ENCODE measurements at places on chromosomes 4 and X.

- no peak for DNase-seq
Observed at GRCh38 chr4:104591510-104591911, 96.8 kb upstream of the CXXC4 start.

DNA sequence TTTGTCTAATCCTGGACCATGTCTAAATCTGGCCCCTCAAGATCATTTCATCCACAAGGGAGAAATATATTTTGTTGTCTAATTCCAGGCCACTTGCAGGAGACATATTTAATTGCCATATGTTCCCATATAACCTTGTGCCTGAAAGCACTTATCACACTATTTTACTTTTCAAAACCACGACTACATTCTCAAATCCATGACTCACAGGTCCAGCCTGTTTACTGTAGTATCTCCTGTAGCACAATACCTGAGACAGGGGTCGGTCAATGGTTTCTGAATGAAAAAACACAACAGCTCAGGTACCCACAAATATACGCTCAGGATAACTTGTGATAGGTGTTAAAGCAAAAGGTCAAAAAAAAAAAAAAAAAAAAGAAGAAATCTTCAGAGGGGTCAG is 60.9 kb downstream of the SEC24D start:
- no peak for DNase-seq

- DNase-seq = no peak
Observed at GRCh38 chr4:154602404-154603020, 9.9 kb downstream of the FGG start.

- no peak for DNase-seq
Observed at GRCh38 chrX:67384403-67384802, 159.4 kb upstream of the AR start.

GRCh38 chrX:129791336-129791735 is 11.6 kb downstream of the SASH3 start:
- no peak for DNase-seq

- DNase-seq = no peak
Observed at GRCh38 chr4:77308843-77309242, 151.8 kb downstream of the CCNG2 start.

GRCh38 chr4:20253735-20254409 is 2.2 kb downstream of the SLIT2 start:
- DNase-seq = no peak

- no peak for DNase-seq
Observed at GRCh38 chrX:31845003-31845402, 773.2 kb upstream of the FTHL17 start.
